ENCODE measurements at places on chromosomes 2 and 18.

GRCh38 chr2:121907928-121908327 is 152.5 kb downstream of the TSN start:
- DNase-seq = no peak

DNA sequence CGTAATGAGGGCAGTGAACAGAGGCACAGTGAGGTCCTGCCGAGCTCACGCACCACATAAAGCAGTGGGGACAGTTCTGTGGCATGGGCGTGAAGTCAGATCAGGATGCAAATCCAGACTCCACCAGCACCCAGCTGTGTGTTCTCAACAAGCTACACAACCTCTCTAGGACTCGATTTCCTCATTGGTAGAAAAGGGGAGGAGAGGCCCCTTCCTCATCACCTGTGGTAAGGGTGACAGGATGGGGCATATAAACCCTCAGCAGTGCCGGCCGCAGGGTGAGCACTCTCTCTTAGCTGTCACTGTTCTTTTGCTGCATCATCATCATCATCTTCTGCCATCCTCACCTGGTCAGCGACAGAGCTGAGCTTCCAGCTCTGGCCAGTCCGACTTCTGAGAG is 54.8 kb downstream of the C2orf76 start:
- no peak for DNase-seq

DNA sequence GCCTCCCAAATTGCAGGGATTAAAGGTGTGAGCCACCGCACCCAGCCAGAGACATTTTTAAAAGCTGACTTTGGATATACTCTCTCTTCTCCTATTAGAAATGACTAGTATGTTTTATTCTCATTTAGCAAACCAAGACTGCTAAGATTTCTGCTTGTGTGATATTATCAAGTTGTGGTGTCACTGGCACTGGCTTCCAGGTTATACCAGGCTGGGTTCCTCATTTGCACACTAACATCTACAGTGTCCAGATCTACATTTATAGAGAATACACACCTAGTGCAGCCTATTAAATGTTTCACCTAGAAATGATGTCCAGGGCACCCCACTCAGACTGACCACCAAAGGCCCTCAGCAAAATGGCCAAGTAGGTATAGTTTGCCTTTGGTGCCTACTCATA is 265.3 kb upstream of the STON1 start:
- DNase-seq = no peak

DNA sequence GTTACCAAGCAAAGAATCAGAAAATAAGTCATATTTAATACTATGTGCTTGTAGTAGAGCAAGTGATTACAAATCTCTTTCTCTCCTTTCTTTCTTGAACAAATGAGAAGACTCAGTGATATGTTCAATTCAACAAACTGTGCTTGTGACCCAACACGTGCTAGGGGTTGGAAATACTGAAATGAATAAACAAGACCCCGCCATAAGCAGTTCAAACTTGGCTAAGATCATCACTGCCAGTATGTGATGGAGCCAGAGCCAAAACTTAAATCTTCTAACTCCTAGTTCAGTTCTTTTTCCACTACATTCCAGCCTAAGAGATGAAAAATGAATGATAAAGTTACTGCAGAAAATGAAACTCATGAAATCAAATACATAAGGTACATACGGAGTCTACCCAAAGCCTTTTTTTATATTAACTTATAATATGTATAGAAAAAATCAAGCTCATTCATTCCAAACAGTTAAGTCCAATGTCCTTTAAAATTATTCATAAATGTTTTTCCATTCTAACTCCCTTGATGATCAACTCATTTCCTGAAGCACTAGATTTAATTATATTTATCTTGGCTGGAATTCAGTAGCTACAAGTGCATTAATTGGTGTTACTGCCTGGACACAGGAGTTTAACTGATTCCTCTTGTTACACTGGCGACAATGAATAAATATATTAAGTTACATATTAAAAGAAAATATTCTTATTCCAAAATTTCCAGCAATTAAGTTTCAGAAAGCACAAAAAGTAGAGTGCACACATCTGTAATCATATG is 36.0 kb downstream of the GALNT3 start:
- DNase-seq = no peak

GRCh38 chr2:218093879-218094278 is 24.8 kb downstream of the RUFY4 start:
- DNase-seq = no peak

DNA sequence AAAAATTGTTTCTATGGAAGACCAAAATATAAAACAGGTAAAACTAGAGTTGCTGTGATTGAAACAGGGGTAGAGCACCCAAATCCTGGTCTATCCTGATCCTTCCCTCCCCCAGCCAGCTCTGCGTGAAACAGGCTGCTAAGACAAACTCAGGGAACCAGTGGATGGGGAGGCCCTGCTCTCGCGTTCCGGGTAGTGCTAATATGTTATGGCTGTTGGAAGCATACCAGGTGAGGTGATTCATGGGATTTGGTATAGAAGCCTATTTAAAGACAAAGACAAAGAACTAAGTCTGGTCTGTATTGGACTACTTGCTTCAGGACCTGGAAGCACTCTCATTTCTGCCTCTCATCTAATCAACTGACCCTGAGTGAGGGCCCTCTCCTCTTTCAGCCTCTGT is 63.0 kb upstream of the CCBE1 start:
- DNase-seq = no peak

DNA sequence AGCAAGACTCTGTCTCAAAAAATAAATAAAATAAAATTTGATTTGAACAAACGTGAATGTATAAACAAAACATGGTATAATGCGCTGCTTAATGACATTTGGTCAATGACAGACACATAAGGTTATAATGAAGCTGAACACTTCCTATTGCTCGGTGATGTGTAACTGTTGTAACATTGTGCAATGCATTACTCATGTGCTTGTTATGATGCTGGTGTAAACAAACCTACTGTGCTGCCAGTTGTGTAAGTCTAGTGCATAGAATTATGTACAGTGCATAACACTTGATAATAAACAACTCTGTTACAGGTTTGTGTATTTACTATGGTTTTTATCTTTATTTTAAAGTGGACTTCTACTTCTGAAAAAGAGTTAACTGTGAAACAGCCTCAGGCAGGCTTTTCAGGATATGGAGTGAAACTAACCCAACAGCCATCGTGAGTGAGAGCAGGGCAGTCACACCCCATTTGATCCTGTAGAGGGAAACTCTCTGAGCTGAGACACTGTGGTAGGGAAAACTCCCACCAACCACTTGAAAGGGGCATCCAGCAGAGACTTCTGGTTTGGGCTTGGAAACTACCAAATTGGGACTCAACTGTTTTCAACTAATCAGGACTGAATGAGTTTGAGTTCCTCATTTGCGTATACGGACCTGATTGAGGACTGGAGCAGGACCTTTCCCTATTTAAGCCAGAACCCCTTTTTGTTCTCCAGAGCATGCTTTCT is 8.7 kb upstream of the RPRD1A start:
- no peak for DNase-seq

DNA sequence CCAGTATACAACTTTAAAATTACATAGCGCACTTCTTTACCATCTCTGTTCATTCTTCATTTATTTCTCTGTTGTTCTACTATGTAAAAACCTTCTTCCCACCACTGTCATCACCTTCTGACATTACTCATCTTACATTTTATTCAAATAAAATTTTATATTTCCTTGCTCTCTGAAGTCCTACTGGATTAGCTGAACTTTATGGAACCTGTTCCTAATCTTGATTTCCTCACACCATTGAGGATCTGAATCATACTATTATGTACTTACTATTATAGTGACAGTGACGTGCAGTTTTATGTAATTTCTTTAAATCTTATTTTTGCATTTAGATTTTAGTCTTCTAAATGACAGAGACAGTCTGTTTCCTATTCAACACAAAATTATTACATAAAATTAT is 98.3 kb downstream of the DYNAP start:
- DNase-seq = no peak

- DNase-seq = no peak
Observed at GRCh38 chr2:29253-29652, 17.1 kb downstream of the FAM110C start.

- DNase-seq = no peak
Observed at GRCh38 chr18:58183226-58183625, 139.2 kb downstream of the NEDD4L start.

DNA sequence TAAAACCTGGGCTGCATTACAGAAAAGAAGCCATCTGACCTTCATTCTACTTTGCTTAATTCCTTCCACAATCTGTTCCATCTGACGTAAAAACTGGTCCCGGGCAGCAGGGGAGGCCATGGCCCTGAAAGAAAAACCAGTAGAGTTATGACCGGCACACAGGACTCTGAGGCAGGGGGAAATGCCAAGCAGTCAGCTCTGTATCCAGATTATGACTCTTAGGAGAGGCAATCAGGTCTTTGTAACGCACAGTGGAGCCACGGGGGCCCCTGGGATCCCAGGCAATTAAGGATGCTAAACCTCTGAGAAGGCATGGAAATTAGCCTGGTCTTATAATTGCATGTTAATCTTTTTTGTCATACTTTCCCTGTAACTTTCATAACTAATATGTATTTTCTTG is 78.4 kb downstream of the CCDC93 start:
- DNase-seq = no peak

GRCh38 chr18:44564922-44565321 is 115.8 kb upstream of the SETBP1 start:
- DNase-seq = no peak

DNA sequence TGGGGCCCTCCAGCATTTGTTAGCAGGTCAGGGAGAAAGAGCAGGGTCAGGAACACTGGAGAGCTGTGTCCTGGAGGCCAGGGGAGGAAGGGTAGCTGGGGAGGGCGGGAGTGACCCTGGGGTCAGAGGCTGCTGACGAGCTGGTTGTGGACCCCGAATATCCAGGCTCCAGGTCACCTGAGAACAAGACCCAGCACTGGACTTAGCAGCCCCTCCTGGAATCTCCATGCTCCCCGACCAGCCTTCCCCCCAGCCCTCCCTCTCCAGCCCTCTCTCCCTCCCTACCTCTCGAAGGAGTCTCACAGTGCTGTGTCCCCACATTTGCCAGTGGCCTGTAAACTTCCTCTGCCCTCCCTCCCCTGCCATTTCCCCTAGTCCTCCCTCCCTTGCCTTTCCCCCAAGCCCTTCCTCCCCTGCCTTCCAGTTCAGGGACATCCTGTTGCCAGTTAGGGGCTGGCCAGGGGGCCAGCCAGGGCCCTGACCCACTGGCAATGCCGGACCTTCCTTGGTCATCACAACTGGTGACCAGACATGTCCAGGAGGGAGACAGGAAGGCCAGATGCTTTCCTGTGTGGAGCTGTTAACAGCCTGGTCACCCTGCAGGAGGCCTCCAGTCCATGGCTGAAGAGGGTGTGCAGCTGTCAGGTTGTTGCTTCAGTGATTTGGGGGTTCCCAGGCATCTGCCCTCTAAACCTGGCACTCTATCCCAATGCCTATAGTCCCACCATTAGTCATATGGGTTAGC is 50.0 kb upstream of the FAHD2A start:
- no peak for DNase-seq

DNA sequence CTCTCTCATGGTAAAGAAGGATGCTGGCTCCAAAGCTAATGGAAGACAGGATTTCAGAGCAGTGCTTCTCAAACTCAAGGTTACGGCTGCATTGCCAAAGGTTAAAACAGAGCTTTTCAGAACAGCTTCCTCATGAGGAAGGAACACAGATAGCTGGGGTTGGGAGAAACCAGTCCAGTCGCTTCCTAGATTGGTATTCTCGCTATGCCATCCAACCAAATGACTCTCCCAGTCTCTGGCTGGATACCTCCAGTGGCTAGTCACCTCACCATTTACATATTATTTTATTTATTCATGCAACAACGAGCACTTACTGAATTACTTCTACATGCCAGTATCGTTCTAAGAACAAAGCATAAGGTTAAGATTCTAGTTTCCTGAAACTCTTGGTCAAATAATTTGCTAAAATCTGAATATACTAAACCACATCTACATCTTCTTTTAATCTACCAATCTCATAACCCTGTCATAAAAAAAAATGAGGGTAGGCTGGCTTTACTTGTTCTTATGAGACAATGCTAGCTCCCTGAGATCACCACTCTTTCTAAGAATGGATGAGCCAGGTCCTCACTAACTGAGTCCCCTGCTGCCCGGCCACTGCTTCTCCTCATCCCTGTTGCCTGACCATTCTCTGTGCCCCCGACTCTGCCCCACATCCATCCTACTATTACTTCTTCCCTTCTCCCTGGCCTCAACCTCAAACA is 20.4 kb downstream of the KDSR start:
- no peak for DNase-seq

DNA sequence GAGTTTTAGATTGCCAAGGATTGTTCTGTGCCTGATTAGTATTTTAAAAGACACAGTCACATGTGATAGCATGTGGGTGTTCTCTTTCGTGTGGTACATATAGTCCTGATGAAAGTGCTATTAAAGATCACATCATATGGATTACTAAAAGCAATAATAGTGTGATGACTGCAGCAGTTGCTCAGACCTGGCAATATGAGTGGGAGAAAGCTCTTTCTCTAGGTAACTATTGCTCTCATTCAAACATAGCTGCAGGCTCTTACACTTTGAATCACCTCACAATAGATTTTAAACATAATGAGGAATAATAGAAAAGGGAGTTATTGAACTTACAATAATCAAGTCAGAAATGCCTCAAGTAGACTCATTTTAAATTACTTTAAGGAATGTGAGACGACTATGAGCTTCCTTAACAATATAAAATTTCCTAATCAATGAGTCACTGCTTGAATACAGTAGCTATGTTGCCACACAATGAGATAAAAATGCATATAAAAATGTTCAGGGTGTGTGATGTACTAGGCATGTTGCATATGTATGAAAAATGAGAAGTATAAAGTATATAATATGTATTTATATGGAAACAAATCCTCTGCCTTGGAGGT is 452.1 kb downstream of the TMX3 start:
- no peak for DNase-seq
